Activated CD4-positive, CD25-positive, alpha-beta regulatory T cell treated with anti-CD3 and anti-CD28 coated beads, Interleukin-2, amount 50 U/mL, for 72 hours (primary cell): ENCODE measurements at places on chromosomes 4 and X.
A peak's percentile ranks its signal among the peaks of the same experiment; 100 is the strongest.

DNA sequence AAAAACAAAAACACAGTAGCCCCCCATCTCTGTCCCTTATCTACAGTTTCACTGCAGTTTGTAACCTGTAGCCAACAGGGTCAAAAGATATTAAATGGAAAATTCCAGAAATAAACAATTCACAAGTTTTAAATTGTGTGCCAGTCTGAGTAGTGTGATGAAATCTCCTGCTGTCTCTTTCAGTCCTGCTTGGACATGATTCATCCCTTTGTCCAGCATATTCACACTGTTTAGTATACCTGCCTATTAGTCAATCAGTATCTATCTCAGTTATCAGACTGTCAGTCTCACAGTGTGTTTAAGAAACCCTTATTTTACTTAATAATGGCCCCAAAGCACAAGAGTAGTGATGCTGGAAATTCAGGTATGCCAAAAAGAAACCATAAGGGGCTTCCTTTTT, 21.9 kb downstream of the CNOT6L start:
- DNase-seq = no peak

GRCh38 chrX:75746891-75747639, 38.0 kb downstream of the MAGEE2 start:
- peak; percentile 37 for DNase-seq

DNA sequence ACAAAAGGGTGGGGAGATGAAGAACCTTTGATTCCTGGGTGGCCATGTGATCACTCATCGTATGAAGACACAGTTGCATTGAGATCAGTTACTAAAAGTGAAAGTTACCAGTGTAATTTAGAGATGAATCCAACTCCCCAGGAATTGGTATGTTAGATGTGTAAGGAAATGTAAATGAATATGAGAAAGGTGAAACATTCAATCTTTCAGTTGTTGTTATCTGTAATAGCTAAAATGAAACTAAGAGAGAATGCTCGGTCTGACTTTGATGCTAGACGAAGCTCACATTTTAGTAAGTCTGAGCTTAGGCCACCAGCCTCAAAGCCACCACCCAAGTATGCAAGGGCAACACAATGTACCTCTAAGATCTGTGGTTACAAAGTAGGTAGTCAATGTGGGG, 194.3 kb upstream of the POF1B start:
- DNase-seq = no peak

DNA sequence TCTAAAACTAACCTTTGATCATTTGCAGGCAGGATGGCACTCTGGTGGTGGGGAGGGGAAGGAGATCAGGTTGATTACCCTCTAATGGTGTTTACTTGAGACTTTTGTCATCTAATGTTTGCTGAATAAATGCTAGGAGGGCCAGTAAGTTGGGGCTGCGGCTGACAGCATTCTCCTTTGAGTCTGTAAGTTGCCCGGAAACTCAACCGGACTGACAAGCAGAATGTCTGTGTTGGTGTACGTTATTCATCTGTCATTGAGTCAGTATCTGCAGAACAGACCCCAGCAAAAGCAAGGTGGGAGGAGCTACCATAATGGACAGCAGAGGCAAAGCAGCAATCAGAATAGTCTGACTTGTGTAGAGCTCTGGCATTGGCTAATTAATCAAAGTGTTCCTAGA, 1210.6 kb upstream of the PABPC4L start:
- DNase-seq = no peak

DNA sequence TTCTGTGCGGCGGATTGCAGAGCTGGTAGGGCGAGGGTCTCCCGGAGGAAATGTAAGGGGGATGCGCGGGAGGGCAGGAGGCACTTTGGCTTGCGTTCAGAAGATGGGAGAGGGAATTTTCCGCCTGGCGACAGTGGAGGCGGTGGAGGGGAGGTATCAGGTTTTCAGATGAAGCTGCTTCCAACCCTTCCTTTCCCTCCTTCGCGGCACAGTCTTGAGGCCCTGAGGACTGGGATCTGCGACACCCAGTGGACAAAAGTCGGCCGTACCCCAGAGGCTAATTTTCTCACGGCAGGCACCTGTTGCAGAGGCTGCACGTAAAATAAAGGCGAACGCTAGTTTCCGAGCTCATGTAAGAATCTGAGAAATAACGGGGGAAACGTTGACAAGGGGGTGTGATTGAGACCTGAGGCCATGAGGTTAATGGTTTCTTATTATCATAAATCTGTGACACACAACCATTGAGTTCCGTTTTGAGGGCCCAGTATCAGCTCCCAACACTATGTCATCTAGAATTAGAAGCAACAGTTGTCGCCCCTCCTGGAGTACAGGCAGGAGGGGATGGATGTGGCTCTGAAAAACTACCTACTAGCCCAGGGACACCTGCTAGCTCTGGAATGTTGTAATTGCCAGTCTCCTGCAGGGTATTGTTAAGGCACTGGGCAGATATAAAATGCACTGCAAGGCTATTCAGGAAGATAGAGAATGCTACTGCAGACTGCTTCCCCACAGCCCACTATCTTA, 1.1 kb downstream of the ZCCHC18 start:
- DNase-seq = peak; percentile 42

GRCh38 chrX:57447856-57448255, 144.0 kb upstream of the ZXDB start:
- DNase-seq = no peak

DNA sequence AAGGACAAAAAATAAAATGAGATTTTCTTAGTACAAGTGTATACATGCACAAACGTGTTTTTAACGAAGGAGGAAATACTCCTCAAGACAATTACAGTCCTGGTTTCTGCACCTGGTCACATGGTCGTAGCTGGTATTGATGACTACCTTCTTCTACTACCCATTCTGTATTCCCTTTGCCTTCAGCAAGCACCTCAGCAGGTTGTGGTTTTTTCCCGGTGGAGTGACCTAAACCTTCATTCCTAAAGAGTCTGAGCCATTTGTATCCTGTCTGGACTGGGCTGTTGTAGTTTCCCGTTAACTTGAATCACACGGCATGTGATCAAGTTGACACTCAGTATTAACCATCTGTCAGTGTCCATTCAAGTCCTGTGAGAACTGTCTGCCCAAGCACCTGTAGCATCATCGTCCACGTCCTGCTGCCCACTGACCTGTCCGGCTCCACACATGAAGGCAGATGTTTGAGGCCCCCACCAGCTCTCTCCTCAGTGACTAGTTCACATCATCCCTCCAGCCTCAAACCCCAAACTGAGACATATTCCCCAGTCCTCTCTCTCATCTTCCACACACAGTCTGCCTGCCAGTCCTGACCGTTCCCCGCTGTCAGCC, 31.1 kb upstream of the TBC1D14 start:
- DNase-seq = no peak

DNA sequence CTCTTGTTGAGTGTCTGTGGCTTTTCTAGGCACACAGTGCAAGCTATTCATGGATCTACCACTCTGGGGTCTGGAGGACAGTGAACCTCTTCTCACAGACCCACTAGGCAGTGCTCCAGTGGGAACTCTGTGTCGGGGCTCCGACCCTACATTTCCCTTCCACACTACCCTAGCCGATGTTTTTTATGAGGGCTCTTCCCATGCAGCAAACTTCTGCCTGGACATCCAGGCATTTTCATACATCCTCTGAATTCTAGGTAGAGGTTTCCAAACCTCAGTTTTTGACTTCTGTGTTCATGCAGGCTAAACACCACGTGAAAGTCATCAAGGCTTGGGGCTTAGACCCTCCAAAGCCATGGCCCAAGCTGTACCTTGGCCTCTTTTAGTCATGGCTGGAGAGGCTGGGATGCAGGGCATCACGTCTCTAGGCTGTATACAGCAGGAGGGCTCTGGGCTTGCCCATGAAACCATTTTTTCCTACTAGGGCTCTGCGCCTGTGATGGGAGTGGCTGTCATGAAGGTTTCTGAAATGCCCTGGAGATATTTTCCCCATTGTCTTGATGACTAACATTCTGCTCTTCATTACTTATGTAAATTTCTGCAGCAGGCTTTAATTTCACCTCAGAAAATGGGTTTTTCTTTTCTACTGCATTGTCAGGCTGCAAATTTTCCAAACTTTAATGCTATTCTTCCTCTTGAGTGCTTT, 249.8 kb upstream of the CPEB2 start:
- no peak for DNase-seq

DNA sequence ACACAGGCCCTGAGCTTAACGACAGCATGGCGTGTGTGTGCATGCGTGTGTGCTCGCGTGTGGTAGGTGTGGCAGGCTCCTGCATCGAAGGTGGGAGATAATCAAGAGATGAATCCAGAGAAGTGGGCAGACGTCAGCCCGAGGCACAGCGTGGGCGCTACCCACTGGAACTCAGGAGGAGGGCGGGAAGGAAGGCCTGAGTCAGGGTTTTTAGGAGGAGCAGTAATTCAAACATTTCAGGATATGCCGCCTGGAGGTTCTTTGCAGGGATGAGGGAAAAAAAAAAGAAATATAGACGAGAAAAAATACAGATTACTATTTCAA, 66.3 kb upstream of the STX18 start:
- DNase-seq = no peak

GRCh38 chr4:6888506-6889071, 21.0 kb upstream of the TBC1D14 start:
- no peak for DNase-seq

GRCh38 chr4:13323921-13324320, 160.2 kb downstream of the RAB28 start:
- DNase-seq = no peak

- no peak for DNase-seq
These were observed 3.3 kb downstream of the NLGN4X start for GRCh38 chrX:6225288-6225910.

GRCh38 chr4:158621729-158622128, 50.0 kb downstream of the C4orf46 start:
- DNase-seq = no peak

DNA sequence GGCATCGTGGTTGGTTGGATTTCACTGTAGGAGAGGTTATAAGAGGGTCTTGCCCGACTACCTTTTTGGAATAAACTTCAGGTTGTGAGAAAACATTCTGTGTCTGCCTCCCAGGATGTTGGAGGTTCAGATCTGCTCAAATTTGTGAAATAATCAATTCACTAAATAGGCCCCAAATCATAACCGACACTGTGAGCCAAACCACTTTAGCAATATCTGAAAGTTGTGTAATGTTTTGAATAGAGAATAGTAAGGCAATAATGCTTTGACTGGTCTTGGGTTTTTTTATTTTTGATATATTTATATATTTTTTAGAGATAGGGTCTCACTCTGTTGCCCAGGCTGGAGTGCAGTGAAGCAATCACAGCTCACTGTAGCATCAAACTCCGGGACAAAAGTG, 131.2 kb downstream of the GLRA3 start:
- no peak for DNase-seq

DNA sequence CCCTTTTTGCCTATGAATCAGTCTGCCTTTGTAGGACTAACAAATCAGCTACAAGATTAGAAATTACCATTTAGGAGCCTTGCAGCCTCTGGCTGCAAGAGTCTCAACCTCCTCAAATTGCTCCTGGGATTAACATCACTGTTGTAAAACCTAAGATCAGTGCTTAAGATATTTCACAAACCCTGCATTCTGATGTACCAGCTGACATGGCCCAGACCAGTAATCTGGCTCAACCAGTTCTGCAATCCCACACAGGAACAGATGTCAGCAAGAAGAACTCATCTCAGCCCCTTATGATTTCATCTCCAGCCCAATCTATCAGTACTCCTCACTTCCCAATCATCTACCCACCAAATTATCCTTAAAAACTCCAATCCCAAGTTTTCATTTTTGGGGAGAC, 32.5 kb upstream of the AADAT start:
- DNase-seq = no peak
